ENCODE measurements at places on chromosomes 4 and X. TPM values are rescaled to one million over a fixed set of nuclear protein-coding genes. Genes with fewer than 3 reads are reported as not detected.

The DCAF8L1 gene
- total RNA-seq: not detected

The DOK7 gene
- 4.0 TPM for total RNA-seq

GRCh38 chr4:184382189-184382846 is 92.0 kb downstream of the IRF2 start:
- DNase-seq: no peak

DNA sequence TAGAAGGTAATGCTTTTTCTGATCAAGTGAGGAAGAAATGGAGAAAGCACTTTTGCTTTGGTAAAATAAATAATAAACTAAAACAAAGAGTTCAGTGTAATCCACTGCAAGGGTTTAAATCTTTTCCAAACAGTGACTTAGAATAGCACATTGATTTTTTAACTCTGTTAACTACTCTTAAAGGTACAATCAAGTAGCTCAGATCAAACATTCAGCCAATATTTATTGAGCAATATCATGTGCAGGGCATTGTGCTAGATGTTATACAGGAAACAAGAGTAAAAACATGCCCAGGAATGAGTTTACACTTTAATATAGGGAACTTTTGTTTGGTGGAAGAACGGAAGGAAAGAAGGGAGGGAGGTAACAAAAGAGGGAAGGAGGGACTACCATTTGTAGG is 479.8 kb downstream of the KLHL13 start:
- DNase-seq: no peak

DNA sequence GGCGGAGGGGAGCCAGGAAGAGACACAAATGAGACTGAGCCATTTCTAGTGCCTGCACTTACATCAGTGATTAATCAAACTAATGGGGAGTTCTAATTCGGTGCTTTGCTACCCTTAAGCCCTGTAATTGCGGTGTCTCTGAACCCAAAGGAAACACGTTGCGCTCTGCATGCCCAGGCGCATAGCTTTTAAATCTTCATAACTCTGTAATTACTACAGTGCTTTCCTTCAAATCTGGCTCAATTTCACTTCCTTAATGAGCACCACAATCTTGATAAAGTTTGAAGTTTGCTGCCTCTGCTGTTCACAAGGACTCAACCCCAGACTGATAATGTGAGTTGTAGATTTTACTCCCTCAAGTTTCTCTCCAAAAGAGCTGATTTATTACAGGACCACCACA is 5.7 kb upstream of the NHS start:
- no peak for DNase-seq

The ODAPH gene
- total RNA-seq: not detected

The TMPRSS11F gene
- not detected for total RNA-seq

- no peak for DNase-seq
These were observed 45.3 kb downstream of the MMRN1 start for GRCh38 chr4:89939994-89940393.

DNA sequence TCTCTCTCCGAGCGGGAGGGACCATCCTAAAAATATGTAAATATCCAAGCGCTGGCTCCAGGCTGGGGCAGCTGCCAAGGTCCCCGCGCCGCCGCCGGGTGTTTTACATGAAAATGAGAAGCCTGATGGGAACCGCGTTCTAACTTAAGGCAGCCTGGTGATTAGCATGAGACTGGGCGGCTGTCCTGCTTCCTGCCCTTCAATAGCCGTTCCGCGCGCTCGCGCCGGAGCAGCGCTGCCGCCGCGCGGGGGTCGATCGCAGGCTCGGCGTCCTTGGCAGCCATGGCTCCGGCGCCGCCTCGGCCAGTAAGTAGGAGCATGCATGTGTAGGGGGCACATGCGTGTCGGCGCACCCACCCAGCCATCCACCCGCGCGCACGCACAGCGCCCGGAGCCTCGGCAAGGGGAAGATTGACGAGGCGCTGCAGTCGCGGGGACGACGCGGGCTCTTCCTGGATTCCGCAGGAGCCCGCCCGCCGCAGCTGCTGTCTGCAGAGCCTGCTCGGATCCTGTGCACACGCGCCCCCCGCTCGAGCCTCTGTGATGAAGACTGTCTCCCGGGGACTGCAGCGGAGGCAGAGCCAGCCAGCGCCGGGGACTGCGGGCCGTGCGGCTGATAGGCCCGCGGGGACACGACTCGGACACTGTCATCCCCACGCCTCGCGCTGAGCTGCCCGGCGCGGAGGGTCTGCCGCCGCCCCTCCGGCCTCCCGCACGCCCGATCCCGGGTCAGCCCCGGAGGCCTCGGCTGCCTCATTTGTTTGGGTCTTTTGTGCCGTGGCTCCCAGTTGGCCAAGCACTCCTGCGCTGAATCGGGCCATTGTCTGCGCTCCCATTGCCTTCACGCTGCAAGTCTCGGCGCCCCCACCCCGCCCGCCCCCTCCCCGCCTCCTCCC is 734 bp downstream of the STOX2 start:
- DNase-seq: peak; percentile 56

GRCh38 chr4:40570348-40571077 is 59.2 kb downstream of the RBM47 start:
- no peak for DNase-seq

- no peak for DNase-seq
These were observed 72.4 kb downstream of the COQ2 start for GRCh38 chr4:83212041-83212851.

DNA sequence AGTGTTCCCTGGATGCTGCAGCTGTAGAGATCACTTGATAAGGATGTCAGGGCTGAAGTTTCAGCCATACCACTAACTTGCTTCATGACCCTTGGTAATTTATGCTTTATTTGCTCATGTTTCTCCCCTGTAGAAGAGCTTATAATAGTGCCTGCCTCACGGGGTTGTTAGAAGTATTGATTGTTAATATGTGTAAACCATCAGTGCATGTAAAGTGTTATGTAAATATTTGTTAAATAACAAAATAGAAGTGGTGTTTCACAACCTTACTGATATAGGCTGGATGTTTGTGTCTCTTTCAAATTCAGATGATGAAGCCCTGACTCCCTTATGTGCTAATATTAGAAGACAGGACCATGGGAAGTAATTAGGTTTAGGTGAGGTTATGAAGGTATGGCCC is 1.5 kb upstream of the CXCL2 start:
- DNase-seq: no peak

The SLITRK2 gene
- 0.15 TPM for total RNA-seq

The SPACA5 gene
- not detected for total RNA-seq

GRCh38 chr4:184421533-184422155 is 52.7 kb downstream of the IRF2 start:
- no peak for DNase-seq

DNA sequence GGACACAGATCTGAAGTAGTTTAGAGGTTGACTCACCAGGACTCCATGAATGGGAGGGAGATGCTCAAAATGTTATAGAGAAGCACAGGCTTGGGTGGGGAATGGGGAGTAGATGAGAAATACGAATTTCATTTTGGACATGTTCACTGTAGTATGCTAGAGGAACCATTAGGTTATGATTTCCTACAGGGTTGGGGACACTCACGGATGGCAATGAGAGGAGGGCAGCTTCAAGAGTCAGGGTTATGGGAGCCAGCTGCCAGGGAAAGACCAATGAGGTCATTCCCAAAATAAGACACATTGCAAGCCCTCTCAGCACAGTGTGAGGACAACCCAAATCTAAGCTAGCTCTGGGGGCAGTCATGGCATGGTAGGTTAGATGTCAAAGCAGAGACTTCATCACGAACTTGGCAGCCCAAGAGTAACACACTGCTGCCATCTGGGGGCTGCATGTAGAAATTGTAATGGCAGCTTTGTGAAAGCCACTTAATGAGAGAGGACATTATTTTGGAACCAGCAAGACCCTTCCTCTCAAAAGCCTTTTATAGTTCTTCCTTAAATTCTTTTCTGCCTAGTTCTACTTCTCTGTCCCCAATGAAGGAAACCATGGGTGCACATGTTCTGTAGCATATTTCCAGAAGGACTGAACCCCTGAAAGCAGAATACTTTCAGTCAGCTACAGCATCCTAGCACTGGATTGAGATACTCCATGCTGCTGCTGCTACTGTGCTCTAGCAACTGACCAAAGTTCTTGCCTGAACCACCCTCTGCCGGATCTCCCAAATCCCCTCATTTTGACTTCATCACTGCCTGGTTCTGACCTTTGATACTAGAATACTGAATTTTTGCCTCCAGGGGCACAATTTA is 16.2 kb upstream of the ZCCHC12 start:
- DNase-seq: no peak

DNA sequence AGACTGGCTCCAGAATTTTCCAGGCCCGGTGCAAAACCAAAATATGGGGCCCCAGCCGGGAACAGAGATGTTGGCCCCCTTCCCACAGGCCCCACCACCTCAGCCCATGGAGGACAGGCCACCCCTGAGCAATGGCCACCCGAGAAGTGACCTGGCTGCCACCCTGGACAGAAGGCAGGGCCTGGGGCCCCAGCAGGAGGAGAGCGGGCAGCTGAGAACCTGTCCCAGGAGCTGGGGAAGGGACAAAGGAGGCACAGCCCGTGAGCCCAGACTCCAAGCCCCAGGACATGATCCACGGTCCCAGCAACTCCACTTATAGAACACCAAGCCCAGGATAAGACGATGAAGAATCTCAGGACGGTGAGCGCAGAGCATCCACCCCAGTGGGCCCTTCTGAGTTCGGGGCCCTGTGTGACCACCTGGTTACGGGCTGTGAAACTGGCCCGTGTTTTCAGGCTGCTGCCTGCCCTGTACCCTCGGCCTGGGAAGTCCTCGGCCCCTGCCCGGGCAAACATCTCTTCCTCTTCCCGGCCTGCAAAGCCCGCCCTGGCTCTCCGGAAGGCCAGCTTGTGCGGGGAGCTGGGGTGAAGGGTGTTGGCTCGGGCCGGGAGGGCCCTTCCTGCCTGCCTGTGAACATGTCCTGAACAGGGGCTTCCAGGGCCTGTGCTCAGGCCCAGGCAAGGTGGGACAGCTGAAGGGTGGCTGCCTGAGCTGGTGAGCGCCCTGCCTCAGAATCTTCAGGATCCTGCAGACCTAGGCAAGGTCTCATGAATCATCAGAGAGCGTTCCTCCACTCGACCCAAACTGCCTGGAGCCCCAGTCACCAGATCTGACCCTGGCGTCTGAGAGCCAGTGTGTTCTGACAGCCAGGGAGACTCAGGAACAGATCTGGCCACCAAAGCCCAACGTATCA is 47.0 kb upstream of the MAN2B2 start:
- DNase-seq: no peak

The LPAR4 gene
- total RNA-seq: 0.18 TPM

The KCTD8 gene
- total RNA-seq: not detected

GRCh38 chrX:17876135-17876534 is 15.0 kb upstream of the RAI2 start:
- DNase-seq: no peak

GRCh38 chr4:39616651-39617050 is 22.0 kb downstream of the SMIM14 start:
- no peak for DNase-seq

The MAGED4 gene
- 3.2 TPM for total RNA-seq

GRCh38 chr4:81061344-81061730 is 30.8 kb downstream of the BMP3 start:
- DNase-seq: no peak

GRCh38 chrX:118631586-118631985 is 95.8 kb upstream of the IL13RA1 start:
- no peak for DNase-seq

DNA sequence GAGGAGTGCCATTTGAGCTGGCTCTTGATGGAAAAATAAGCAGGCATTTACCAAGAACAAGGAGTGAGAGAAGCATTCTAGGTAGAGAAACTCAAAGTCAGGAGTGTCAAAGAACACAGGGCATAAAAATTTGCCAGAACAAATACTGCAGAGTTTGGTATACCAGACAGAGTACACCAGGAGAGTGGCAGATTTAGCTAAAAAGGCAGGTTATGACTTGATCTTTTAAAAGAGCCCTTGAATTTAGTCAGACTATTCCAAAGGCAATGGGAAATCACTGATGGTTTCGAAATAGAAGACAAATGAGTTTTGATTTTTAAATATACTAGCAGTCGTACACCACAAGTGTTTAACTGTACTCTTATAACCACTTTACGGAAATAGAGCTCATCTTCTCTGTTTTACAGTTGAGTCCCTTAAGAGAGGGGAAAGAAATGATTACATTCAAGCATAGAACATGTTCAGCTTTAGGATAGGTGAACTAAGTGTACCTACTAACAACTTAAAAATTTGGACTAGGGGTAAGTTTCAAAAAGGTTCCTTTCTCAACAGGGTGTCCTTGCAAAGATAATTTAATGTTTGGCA is 10.2 kb downstream of the UBE2D3 start:
- DNase-seq: no peak

DNA sequence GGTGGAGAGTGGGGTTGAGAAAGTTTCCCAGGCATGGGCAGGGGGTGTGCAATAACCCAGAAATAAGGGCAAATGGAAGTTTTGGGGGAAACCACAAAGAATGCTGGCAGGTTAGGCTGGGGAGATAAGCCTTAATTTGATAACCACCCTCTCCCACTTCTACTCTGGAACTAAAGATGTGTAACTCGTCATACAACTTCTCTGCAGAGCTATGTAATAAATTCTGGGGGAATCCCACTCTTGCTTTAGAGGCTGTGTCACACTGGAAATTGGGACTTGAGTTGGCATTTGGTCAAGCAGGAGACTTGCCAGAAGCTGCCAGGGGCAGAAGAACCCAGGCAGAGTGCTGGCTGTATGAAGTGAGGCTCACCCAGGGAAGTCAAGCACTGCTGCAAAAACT is 170.9 kb upstream of the CPEB2 start:
- no peak for DNase-seq

- no peak for DNase-seq
These were observed 30.8 kb downstream of the RTL5 start for GRCh38 chrX:72100824-72101351.

GRCh38 chr4:39609454-39609931 is 29.2 kb downstream of the SMIM14 start:
- no peak for DNase-seq

- peak; percentile 46 for DNase-seq
These were observed 36.7 kb upstream of the HMX1 start for GRCh38 chr4:8908206-8908893.

DNA sequence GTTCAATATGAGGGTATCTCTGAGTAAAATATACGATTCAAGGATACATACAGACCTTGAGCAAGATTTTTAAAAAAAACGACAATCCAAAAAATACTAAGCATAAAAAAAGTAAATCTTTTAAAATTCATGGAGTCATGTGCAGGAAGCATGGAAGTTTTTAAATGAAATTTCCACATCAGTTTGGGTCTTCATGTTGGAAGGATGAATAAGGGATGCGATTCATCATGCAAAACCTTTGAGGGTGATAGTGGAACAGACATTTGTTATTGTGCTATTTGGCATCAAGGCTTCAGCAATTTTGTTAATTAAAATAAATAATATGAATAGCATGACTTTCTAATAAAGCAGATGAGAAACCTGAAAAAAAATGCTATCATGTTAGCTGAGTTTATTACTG is 815.0 kb upstream of the PCDH10 start:
- no peak for DNase-seq

GRCh38 chr4:164606478-164606877 is 147.5 kb upstream of the SMIM31 start:
- no peak for DNase-seq

The F8A2 gene
- not detected for total RNA-seq

DNA sequence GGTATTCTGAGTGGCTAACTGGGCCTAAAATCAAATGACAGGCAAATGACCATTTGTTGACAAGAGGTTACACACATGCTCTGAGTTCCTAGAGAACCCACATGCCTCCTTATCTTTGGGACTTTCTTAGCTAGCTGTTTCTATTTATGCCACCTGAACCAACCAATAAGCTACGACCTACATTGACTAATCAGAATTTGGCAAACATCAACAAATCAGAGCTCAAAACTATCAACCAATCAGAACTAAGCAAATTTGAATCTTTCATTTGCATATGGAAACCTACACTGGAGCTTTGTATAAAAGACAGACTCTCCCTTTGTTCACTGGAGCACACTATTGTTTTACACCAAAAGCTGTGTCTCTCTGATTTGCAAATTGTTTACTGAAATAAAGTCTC is 192.0 kb downstream of the CXXC4 start:
- no peak for DNase-seq

All from lower lobe of right lung (tissue), 2 donors.